Neuronal stem cell (in vitro differentiated cells): ENCODE measurements at places on chromosomes 7 and 10.
A peak's percentile ranks its signal among the peaks of the same experiment; 100 is the strongest.

- H3K27me3 ChIP-seq, result no peaks in the 10 kb centered on the region
- H3K27ac ChIP-seq, result no peak overlapping the region
- no peaks in the 10 kb centered on the region for H3K36me3 ChIP-seq
- H3K4me3 ChIP-seq, result no peak overlapping the region
Measured at GRCh38 chr7:144416341-144416740, 12.8 kb upstream of the NOBOX start.

DNA sequence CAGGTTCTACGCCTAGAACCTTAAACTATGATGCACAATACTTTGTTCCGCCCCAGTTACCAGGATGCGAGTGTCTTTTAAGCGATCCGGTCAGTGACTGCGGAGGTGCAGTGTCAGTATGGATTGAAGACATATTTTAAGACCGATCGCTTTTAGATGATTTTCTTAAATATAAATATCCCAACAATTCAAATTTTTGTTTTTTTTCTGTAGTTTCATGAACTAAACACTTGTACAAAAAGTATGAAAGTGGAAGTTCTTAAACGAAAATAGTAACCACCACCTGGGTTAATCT, 835 bp downstream of the COMMD3 start:
- peak overlapping the region; percentile 80 for H3K4me3 ChIP-seq
- peaks cover 21% of the 10 kb centered on the region for H3K27me3 ChIP-seq
- H3K4me1 ChIP-seq, result peaks cover 8% of the 10 kb centered on the region
- no peaks in the 10 kb centered on the region for H3K36me3 ChIP-seq
- DNase-seq, result no peak
- H3K27ac ChIP-seq, result no peak overlapping the region

DNA sequence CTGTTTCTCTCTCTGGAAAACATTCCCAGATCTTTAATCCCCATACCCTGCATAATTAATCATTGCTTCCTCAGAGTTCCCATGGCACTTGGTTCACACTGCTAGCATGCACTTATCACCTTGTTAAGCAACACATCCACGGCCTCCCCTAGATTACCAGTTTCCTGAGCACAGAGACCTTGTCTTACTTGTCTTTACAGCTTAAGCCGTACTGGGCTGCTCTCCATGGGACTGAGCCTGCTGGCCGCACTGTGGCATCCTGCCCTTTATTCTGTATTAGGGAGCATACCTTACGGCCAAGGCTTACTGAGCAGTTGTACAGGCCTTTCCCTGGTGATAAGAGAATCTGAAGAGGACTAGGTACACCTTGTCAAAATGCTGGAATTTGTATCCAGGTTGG, 190.2 kb downstream of the REEP3 start:
- H3K36me3 ChIP-seq, result no peaks in the 10 kb centered on the region
- no peak overlapping the region for H3K27ac ChIP-seq
- no peak overlapping the region for H3K4me3 ChIP-seq
- H3K27me3 ChIP-seq, result no peaks in the 10 kb centered on the region
- peaks cover 19% of the 10 kb centered on the region for H3K4me1 ChIP-seq

- H3K27ac ChIP-seq, result no peak overlapping the region
- no peak overlapping the region for H3K4me3 ChIP-seq
- no peaks in the 10 kb centered on the region for H3K36me3 ChIP-seq
- peaks cover 3% of the 10 kb centered on the region for H3K4me1 ChIP-seq
- no peaks in the 10 kb centered on the region for H3K27me3 ChIP-seq
- DNase-seq, result no peak
Measured at GRCh38 chr10:132136097-132136521, 50.6 kb upstream of the DPYSL4 start.

DNA sequence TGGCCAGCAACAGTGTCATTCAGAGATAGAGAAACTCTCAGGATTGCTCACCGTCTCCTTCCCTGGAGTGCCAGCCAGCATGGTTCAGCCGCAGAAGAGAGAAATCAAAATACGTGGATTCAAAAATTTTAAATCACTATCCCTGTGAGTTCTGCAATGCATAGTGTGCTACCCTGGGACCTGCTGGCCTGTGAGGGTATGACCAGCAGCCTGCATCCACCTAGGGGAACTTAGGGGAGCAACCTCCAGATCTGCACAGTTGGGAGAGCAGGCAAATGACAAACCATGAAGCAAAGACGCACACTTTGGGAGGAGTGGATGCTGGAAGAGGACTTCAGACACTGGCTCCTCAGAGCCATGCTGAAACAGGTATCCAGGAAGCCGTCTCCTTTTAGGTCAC, 639.3 kb downstream of the TNS3 start:
- H3K27ac ChIP-seq, result no peak overlapping the region
- no peaks in the 10 kb centered on the region for H3K27me3 ChIP-seq
- no peaks in the 10 kb centered on the region for H3K36me3 ChIP-seq
- H3K4me3 ChIP-seq, result no peak overlapping the region

DNA sequence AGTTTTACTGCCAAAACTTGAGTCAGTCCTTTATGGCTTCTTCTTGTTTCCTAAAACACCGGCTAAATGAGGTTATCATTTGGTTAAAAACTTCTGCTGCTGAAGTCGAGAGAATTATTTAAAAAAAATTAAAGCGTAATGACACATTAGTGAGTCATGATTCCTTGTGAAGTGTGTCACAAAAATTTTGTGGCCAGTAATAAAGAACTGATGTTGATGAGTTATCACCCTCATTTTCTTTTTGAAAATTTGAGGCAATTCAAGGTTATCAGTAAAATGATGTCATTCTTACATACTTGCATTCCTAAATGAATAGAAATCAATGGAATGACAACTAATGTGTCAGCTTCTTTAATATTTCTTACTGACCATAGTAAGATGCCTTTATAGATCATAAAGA, 427.4 kb downstream of the SORCS3 start:
- no peak for DNase-seq
- H3K4me3 ChIP-seq, result no peak overlapping the region
- H3K4me1 ChIP-seq, result no peaks in the 10 kb centered on the region
- no peaks in the 10 kb centered on the region for H3K36me3 ChIP-seq

DNA sequence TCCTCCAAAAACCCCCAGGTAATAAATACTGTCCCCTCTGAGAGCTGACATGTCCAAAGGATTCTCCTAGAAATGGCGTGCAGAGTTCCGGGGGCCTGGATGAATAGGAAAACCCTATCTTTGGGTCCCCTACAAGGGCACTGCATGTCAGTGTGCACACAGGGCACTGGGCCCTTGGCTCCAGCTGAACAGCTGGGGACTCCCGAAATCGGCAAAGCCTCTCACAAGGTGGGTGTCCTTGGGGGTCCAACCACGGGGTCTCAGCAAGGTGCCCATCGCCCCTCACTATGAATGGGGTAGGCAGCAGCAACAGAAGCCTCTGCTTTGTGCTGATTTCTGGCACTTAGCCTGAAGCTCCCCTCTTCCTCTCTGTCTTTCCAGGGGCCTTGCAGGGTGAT, 46.1 kb downstream of the SLIT1 start:
- H3K27ac ChIP-seq, result no peak overlapping the region
- H3K36me3 ChIP-seq, result no peaks in the 10 kb centered on the region
- no peak overlapping the region for H3K4me3 ChIP-seq
- no peaks in the 10 kb centered on the region for H3K27me3 ChIP-seq
- DNase-seq, result no peak
- peaks cover 44% of the 10 kb centered on the region for H3K4me1 ChIP-seq

DNA sequence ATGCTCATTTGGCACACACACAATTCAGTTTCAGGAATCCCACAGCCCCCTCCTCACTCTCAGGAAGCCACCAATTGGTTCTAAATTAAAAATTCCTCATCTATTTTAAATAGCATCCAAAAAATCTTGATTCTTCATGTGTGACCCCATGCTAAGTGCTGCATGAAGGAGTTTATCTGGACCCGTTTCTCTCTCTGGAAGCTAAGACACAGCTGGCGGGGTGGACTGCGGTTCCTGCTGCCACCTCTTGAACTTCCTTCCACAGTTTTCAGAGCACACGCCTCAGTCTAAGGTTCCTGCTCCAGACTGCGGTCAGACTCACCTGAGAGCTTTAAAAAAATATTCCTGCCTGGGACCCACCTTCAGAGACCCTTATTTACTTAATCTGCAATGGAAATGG, 34.5 kb downstream of the LYZL1 start:
- H3K4me1 ChIP-seq, result peaks cover 5% of the 10 kb centered on the region
- H3K27ac ChIP-seq, result no peak overlapping the region
- no peak overlapping the region for H3K4me3 ChIP-seq
- no peaks in the 10 kb centered on the region for H3K27me3 ChIP-seq
- no peaks in the 10 kb centered on the region for H3K36me3 ChIP-seq

GRCh38 chr7:70619659-70620058, 512.3 kb upstream of the GALNT17 start:
- no peak overlapping the region for H3K4me3 ChIP-seq
- DNase-seq, result no peak
- no peaks in the 10 kb centered on the region for H3K36me3 ChIP-seq
- no peaks in the 10 kb centered on the region for H3K27me3 ChIP-seq
